ENCODE measurements at places on chromosomes 5 and 9. TPM values are rescaled to one million over a fixed set of nuclear protein-coding genes. Genes with fewer than 3 reads are reported as not detected.
A peak's percentile ranks its signal among the peaks of the same experiment; 100 is the strongest.

DNA sequence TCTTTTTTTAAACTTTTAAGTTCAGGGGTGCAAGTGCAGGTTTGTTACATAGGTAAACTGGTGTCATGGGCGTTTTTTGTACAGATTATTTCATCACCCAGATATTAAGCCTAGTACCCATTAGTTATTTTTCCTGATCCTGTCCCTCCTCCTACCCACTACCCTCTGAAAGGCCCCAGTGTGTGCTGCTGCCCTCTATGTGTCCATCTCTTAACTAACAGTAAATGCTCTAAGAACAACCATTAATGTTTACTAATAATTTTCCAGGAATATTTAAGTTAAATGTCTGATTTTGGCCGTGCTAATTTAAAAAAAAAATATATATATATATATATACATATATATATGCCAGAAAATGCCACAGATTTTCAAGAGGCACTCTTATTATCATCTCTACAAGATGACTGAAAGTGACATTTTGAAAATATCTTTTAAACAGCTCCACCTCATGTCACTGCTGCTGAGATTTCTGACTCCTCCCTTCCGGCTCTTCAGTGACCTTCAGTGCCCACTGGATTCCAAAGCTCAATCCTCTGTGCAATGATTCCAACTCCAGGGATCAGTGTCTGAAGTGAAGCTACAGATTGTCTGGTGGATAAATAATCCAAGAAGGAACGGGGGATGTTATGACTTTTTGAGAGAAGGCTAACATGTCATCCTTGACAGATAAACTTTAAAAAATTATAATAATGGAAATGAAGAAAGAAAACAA lies 46.7 kb upstream of the HNRNPA0 start:
- no peak for DNase-seq

DNA sequence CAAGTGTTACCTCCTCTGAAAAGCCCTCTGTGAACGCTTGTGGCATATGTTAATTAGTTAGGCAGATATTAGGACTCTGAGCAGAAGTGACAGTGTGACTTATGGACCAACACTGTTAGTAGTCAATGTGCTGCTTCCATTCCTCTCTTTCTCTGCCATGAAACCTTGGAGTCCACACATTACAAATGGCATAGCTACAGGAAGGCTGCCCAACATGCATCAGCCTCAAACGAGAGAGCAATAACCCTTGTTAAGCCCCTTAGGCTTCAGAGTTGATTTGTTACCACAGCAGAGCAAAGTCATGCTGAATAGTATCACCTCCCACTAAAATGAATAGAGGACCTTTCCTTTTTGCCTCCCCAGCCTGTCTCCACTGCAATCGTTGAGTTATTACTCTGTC lies 397.7 kb upstream of the SMARCA2 start:
- DNase-seq: no peak

GRCh38 chr5:2112173-2113025 lies 229.7 kb upstream of the IRX4 start:
- DNase-seq: no peak

GRCh38 chr5:94240134-94240533 lies 378.3 kb downstream of the KIAA0825 start:
- DNase-seq: no peak

DNA sequence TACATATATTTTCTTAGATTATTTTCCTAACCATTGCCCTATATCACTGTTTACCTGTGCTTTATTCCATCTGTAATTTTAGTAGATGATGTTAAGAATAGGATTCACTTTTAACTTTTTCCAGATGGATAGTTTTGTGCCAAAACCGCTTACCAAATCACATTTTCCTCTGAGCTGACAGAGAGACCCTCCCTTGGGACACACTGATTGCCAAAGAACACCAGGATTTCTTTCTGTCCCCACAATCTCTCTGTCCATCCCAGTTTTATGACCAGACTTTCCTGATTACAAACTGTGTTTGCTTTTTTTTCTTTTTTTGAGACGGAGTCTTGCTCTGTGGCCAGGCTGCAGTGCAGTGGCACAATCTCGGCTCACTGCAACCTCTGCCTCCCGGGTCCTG lies 81.3 kb upstream of the SPATA31C2 start:
- no peak for DNase-seq

DNA sequence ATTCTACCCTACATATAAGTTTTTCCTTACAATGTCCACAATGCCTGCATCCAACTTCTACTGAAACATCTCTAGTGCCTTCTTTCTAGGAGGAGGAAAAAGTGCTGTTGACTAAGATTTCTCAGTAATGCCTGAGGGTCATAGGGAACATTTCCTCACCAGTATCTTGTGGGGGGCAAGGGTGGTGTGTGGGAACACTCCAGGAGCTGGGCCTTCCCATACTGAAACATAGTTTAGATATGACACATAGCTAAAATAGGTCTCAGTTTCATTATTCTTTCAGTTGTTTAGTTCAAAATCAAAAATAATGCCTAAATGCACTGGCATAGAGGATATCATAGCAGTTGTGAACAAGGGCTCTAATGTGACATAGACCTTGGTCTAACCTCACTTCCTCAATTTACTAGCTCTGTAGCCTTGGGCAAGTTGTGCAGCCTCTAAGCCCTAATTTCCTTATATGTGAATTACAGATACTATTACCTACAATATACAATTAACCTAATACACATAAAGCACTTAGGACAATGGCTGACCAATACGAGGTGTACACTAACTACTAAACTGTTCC lies 66.1 kb downstream of the HAPLN1 start:
- DNase-seq: no peak

Gene TNFSF8
- total RNA-seq: 1.2 TPM

DNA sequence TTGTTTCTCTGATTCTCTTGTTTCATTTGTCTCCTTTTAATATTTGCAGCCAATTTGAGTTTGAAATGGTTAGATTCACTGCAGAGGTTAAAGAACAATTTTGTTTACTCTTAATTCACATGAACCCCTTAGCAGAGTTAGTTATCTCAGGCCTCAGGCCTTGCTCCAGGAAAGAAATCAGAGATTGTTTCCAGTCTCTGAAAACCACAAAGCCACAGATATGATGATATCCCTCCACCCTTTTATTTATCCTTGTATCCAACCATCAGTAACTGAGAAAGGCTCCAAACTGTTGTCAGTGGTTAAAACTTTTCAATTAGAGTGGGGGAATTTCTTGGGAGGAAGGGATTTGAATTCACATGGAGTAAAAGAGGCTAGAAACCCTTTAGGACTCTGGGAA lies 406.0 kb upstream of the DMAC1 start:
- no peak for DNase-seq

Gene PAEP
- total RNA-seq: not detected

Gene SLC25A46
- total RNA-seq: 80.6 TPM

Gene CAVIN4
- 392 TPM for total RNA-seq

DNA sequence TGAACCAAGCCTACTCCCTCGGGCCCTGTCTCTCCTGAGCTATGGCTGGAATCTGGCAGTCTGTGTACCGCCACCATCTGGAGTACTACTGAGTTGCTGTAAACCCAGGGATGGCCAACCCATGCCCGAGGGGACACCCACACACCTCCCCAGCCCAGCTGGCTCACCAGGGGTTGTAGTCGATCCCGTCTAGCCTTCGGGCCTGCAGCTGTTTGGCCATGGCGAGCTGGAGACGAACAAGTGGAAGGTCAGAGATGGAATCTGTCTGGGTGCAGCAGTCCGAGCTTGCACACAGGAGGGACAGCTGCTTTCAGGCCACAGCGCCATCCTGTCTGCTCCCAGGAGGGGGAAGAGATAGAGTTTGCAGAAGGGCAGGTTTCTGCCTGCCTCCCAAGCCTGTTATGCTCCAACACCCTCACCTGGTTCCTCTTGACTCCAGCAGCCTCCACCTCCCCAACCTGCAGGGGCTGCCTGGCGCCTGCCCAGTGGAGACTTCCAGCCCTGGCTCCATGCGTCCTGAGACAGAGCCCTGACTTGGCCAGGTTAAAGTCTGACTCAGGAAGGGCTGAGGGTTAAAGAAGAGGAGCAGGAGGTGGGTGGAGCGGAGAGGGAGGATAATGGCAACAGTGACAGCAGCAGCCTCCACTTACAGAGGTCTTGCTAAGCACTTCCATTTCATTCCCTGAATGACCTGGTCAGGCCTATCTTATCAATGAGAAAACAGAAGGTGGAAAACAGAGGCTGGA lies 15.8 kb upstream of the SPOUT1 start:
- peak; percentile 74 for DNase-seq

Gene PLAC8L1
- not detected for total RNA-seq

DNA sequence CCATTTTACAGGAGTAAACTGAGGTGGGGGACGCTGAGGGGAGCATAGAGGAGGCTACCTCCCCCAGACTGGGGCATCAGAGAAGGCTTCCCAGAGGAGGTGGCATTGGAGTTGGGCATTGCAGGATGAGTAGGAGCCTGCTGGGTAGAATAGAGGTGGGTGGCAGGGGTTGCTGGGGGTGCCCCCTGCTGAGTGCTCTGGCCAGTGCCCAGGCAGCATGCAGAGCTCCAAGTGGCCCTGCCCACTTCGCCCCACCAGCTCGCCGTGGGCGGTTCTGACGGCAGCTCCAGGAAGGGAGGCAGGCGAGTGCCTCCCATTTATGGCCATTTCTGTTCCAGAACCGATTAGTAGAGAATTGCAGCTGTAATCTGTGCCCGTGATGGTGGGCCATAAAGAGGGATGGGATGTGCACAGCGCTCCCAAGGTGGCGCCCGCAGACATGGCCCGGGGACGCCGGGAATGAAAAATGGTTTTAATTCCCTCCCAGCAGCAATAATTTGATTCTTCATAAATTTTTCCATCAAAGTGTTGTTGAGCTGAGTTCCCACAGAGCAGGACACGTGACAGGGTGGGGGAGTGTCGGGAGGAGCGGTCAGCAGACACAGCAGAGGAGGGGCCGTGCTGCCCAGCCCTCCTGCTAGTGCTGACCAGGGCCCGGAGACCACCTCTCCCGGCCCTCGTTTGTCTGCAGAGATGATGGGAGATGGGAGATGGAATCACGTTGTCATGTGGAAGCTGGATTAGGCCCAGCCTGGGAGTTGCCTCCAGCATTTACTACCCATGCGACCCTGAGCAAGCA lies 75.5 kb downstream of the LMX1B start:
- no peak for DNase-seq

Data from tongue (tissue), 3 donors.